Memory B cell (primary cell): ENCODE measurements at places on chromosomes 1 and 21.

GRCh38 chr21:38266732-38267131 lies 9.9 kb downstream of the KCNJ15 start:
- DNase-seq = no peak
- no peaks in the 10 kb centered on the region for H3K36me3 ChIP-seq
- no peak overlapping the region for H3K27ac ChIP-seq
- no peak overlapping the region for H3K4me3 ChIP-seq
- H3K27me3 ChIP-seq = no peaks in the 10 kb centered on the region

GRCh38 chr1:59669752-59670312 lies 144.9 kb upstream of the HOOK1 start:
- no peaks in the 10 kb centered on the region for H3K27me3 ChIP-seq
- DNase-seq = no peak
- no peak overlapping the region for H3K27ac ChIP-seq
- H3K4me1 ChIP-seq = peaks cover 4% of the 10 kb centered on the region
- peaks cover 10% of the 10 kb centered on the region for H3K36me3 ChIP-seq

DNA sequence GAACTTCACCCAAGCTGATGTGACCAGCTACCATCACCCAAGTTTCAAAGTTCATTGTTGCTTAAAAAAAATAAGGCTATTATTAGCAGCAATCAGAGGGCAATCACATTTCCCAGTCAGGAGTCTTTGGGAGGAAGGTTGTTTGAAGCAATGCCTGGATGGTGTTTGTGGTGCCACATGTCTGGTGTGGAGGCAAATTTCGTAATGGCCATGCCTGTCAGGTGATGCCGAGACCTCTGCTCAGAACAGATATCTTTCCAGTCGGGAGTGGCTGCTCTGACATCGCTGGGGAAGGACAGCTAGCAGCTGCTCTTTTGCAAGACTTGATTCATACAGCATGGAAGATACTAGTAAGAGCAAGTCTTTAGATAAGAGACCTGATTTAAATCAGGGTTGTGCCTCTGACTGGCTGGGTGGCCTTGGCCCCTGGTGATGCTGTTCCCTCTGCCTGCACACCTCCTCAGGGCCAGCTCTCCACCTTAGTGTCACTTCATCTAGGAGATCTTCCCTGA lies 187.8 kb upstream of the JUN start:
- H3K27me3 ChIP-seq = no peaks in the 10 kb centered on the region
- H3K27ac ChIP-seq = no peak overlapping the region
- peaks cover 2% of the 10 kb centered on the region for H3K36me3 ChIP-seq
- no peak for DNase-seq

- H3K27me3 ChIP-seq = peaks cover 6% of the 10 kb centered on the region
- no peaks in the 10 kb centered on the region for H3K36me3 ChIP-seq
- DNase-seq = no peak
- H3K27ac ChIP-seq = no peak overlapping the region
- no peaks in the 10 kb centered on the region for H3K4me1 ChIP-seq
These were observed 71.2 kb downstream of the PSMG1 start for GRCh38 chr21:39111931-39112550.

DNA sequence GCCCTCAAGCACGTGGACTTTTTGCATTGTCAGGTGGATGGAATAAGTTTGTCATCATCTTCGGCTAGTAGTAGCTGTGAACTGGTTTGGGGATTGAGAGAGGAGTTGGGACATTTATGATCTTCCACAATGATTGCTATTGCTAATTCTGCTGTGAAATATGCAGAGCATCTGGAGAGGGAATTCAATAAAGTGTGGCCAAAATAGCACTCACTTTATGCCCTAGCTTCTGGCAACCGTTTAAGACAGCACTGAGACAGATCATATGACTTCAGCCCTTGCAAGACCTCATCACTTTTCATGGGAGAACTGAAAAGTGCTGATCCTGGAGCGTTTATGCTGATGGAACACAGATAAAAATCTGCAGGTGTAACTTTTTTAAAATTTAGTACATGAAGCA lies 360.8 kb downstream of the GPATCH2 start:
- H3K27me3 ChIP-seq = no peaks in the 10 kb centered on the region
- no peaks in the 10 kb centered on the region for H3K36me3 ChIP-seq
- no peak overlapping the region for H3K4me3 ChIP-seq
- H3K27ac ChIP-seq = no peak overlapping the region
- H3K4me1 ChIP-seq = no peaks in the 10 kb centered on the region

GRCh38 chr1:111618081-111618480 lies 1.5 kb upstream of the RAP1A start:
- no peaks in the 10 kb centered on the region for H3K27me3 ChIP-seq
- peak overlapping the region; percentile 69 for H3K27ac ChIP-seq
- H3K4me3 ChIP-seq = peak overlapping the region; percentile 46
- no peak for DNase-seq
- H3K36me3 ChIP-seq = peaks cover 1% of the 10 kb centered on the region
- H3K4me1 ChIP-seq = peaks cover 56% of the 10 kb centered on the region

DNA sequence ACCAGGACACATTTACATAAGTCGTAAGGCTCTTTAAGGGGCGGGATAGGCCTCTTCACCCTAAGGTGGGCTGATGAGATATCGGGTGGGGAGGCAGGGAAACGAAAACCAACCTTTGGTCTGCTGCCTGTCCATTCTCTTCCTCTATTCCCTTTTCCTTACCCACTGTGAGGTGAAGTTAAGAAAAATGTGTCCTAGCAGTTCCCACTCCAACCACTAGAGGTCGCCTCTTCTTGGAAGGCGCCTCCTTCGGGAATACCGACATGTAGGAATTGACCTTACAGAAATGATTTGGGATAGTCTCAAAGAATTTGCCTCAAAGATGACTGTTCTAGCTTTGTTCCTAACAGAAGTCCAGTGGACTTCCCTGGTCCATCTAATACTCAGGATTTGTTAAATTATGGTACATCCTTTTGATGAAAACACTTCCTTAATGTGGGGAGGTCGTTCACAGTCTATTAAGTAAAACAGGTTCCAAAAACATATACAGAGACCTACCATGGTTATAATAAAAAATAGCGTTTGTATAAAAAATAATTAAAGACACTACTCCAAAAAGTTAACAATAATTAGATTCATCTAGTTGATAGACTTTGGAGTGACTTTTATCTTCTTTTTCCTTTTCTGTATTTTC lies 14.1 kb downstream of the AZIN2 start:
- H3K27ac ChIP-seq = no peak overlapping the region
- no peaks in the 10 kb centered on the region for H3K36me3 ChIP-seq

DNA sequence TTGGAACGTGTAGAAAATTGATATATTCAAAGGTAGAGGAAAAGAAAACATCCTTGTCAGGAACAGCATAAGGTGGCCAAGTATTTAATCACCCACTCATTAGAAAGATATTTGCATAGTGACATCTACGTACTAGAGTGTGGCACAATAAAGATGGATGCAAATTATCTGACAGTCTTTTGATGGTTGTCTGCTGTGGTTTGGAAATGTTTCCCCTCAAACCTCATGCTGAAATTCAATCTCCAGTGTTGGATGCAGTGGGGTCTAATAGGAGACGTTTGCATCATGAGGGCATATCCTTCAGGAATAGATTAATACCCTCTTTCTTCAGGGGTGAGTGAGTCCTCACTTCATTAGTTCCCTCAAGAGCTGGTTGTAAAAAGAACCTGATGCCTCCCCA lies 34.1 kb upstream of the RUNX1 start:
- H3K36me3 ChIP-seq = no peaks in the 10 kb centered on the region
- no peaks in the 10 kb centered on the region for H3K4me1 ChIP-seq
- H3K4me3 ChIP-seq = no peak overlapping the region
- DNase-seq = no peak

DNA sequence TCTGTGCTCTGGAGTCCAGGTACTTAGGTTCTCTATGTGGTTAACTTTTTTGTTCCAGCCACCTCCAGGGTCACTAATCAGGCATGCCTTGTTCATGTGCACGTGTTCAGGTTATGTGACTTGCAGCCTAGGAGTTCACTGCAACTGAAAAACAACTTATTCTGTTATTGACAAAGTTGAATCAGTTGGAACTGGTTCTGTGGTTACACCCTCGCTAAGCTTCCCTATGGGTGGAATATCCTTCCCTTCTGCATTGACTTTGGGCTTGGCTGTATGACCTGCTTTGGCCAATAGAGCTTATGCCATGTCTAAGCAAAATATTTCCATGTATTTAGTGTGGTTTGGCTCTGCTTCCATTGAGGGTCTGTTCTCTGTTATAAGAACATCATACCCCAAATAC lies 66.0 kb upstream of the DNAH14 start:
- no peaks in the 10 kb centered on the region for H3K4me1 ChIP-seq
- H3K4me3 ChIP-seq = no peak overlapping the region
- H3K27ac ChIP-seq = no peak overlapping the region

DNA sequence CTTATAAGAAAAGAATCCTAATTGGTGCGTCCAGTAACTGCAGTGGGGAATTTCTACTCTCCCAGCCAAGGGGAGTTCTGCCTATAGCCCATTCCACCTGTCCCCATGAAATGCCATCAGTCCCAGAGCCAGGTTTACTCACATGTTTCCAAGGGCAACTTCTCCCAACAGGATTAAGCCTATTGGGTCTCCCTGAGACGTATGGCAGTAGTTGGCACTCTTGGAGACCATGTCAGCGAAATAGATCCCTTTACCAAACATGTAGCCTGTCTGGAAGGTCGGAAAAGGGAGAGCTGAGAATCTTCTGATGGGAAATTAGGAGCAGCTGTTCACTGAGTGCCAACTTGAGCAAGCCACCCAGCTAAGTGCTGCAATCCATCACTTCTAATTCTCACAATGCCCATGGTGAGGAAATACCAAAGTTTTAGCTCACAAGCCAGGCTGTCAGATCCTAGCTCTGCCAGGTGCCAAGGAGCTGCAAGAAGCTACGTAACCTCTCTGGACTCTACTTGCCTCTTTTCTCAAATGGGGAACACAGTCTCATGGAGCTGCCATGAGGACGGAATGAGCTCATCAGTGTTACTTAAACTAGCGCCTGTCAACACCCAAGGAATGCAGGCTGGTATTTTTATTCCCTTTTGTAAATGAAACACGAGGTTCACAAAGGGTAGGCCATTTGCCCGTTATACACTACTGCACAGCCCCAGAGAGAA lies 43.9 kb downstream of the PARP1 start:
- H3K4me1 ChIP-seq = peaks cover 8% of the 10 kb centered on the region
- peaks cover 38% of the 10 kb centered on the region for H3K36me3 ChIP-seq
- H3K27ac ChIP-seq = peak overlapping the region; percentile 55
- no peak overlapping the region for H3K4me3 ChIP-seq
- no peak for DNase-seq

GRCh38 chr1:2288311-2288710 lies 60.2 kb downstream of the SKI start:
- H3K27me3 ChIP-seq = no peaks in the 10 kb centered on the region
- H3K27ac ChIP-seq = no peak overlapping the region
- H3K4me1 ChIP-seq = peaks cover 27% of the 10 kb centered on the region
- no peak for DNase-seq
- peaks cover 3% of the 10 kb centered on the region for H3K36me3 ChIP-seq

GRCh38 chr21:40699366-40699765 lies 147.6 kb downstream of the DSCAM start:
- no peak overlapping the region for H3K27ac ChIP-seq
- no peaks in the 10 kb centered on the region for H3K36me3 ChIP-seq
- H3K4me1 ChIP-seq = no peaks in the 10 kb centered on the region
- no peak for DNase-seq

- H3K27me3 ChIP-seq = peaks cover 13% of the 10 kb centered on the region
- DNase-seq = no peak
- H3K4me1 ChIP-seq = no peaks in the 10 kb centered on the region
- H3K4me3 ChIP-seq = no peak overlapping the region
- H3K36me3 ChIP-seq = no peaks in the 10 kb centered on the region
- H3K27ac ChIP-seq = no peak overlapping the region
These were observed 242.0 kb downstream of the RHOU start for GRCh38 chr1:228977307-228977706.

- H3K4me1 ChIP-seq = no peaks in the 10 kb centered on the region
- H3K27me3 ChIP-seq = no peaks in the 10 kb centered on the region
These were observed 19.2 kb downstream of the SLC19A2 start for GRCh38 chr1:169466259-169467230.

DNA sequence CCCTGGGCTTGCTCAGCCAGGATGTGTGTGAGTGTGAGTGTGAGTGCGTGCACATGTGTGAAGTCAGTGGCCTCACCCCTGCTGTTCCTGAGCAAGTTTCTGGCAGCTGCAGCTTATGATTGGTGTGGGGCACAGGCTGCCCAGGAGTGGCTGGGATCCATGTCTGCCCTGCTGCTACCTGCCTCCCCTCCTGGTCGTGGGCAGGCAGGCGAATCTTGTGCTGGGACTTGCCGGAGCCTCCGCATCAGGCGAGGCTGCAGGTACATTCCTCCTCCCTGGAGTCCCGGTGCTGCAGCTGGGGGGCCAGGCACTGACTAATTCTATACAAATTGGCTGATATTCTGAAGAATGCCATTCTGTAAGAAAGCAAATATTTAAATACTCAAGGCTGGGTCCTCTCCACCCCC lies 85.6 kb upstream of the WNT4 start:
- H3K36me3 ChIP-seq = no peaks in the 10 kb centered on the region
- H3K4me3 ChIP-seq = no peak overlapping the region
- H3K27me3 ChIP-seq = peaks cover 30% of the 10 kb centered on the region
- DNase-seq = no peak
- no peaks in the 10 kb centered on the region for H3K4me1 ChIP-seq
- H3K27ac ChIP-seq = no peak overlapping the region

DNA sequence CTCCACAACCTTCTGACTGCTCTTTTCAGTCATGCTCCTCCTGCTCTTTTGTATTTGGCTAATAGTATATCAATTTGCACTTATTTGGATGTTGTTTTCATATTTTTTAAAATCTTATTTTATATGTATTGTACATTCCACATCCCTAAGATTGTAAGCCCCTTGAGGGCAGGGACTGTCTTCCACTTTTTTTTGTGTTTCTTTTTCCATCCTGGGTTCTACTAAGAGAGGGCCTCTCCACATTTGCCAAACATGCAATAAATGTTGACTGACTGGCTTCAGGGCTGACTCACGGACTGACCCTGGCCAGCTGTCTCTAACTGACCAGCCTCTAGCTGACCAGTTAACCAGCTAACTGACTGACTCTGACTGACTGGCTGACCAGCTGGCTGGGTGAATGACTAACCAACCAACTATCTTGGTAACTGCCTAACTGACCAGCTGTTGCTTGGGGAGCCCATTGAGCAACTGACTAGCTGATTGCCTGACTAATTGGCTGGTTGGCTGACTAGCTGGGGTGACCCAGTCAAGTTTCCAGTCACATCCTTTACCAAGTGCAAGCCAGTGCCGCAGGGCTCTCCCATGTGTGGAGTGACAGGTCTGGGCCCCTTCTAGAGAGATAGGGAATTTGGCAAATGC lies 16.1 kb downstream of the CSF1 start:
- H3K27me3 ChIP-seq = no peaks in the 10 kb centered on the region
- H3K36me3 ChIP-seq = peaks cover 10% of the 10 kb centered on the region
- H3K27ac ChIP-seq = no peak overlapping the region
- no peak for DNase-seq

DNA sequence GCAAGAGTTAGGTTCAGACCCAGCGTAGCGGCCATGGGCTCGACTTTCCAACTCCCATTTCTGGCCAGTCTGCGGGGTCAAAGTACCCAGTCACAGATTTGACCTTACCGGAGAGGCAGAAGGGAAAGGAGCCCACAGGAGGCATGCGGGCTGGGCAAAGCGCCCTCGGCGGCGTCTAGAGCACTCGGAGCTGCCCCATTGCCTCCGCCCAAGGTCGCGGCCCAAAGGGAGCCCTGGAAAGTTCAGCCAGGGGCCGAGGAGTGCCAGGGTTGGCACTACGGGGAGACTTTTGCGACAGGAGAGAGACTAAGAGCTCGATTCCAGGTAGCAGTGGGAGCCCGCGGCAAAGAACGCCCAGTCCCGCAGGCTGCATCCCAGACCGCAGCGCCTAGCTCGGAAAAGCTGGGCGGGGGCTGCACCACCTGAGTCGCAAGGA lies 896 bp downstream of the KANK4 start:
- no peak overlapping the region for H3K4me3 ChIP-seq
- H3K36me3 ChIP-seq = no peaks in the 10 kb centered on the region
- no peak overlapping the region for H3K27ac ChIP-seq
- no peaks in the 10 kb centered on the region for H3K4me1 ChIP-seq
- H3K27me3 ChIP-seq = peaks cover 17% of the 10 kb centered on the region
